ENCODE measurements at places on chromosomes 11 and 22.

- DNase-seq: no peak
These were observed 16.0 kb upstream of the CCDC90B start for GRCh38 chr11:83302151-83302550.

- DNase-seq: no peak
These were observed 100.9 kb upstream of the LDLRAD3 start for GRCh38 chr11:35842958-35843357.

DNA sequence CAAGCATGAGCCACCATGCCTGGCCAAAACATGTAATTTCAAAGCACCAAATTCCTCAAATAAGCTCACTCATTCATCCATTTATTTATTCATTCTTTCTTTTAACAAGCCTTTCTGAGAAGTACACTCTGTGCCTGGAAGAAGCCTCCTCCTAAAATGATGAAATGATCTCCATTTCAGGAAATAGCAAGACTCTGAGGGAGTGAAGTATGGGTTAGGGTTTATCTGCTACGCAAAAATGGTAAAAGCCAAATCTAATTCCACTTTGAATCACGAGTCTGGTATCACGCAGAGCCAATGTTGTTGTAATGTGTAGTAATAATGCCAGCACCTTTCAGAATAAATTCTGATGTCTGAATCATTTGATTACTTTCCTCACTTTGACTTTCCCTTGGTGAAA, 1041.8 kb downstream of the LRRC4C start:
- no peak for DNase-seq

GRCh38 chr11:2142300-2142759, 3.1 kb upstream of the IGF2 start:
- no peak for DNase-seq

- DNase-seq: no peak
These were observed 409.5 kb downstream of the MIAT start for GRCh38 chr22:27066856-27067255.

GRCh38 chr11:20415432-20415831, 27.9 kb downstream of the PRMT3 start:
- no peak for DNase-seq

DNA sequence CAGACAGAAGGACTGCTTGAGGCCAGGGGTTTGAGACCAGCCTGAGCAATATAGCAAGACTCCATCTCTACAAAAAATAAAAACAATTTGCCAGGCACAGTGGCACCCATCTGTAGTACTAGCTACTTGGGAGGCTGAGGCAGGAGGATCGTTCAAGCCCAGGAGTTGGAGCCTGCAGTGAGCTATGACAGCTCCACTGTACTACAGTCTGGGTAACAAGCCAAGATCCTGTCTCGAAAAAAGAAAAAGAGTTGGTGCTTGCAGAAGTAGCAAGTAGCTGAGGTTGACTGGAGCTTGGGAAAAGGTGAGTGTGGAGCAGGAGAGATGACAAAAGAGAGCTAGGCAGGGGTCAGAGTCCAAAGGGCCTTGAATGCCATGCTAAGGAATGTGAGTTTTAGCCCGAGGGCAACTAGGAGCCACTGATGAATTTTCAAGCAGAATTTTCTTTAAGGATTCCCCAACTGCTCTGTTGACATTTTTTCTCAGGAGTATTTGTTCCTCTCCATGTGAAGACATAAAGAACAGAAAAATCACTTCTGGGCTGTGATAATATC, 3.1 kb downstream of the AP1B1 start:
- no peak for DNase-seq

GRCh38 chr11:117296881-117297280, 5.7 kb downstream of the BACE1-AS start:
- no peak for DNase-seq

- no peak for DNase-seq
These were observed 20.2 kb upstream of the TP53AIP1 start for GRCh38 chr11:128962896-128963295.

GRCh38 chr11:31102875-31103274, 266.7 kb downstream of the DCDC1 start:
- DNase-seq: no peak

GRCh38 chr11:35751664-35752061, 89.1 kb downstream of the TRIM44 start:
- DNase-seq: no peak

All from upper lobe of right lung (tissue), 1 donor.